ENCODE measurements at places on chromosomes 11 and 22.

DNA sequence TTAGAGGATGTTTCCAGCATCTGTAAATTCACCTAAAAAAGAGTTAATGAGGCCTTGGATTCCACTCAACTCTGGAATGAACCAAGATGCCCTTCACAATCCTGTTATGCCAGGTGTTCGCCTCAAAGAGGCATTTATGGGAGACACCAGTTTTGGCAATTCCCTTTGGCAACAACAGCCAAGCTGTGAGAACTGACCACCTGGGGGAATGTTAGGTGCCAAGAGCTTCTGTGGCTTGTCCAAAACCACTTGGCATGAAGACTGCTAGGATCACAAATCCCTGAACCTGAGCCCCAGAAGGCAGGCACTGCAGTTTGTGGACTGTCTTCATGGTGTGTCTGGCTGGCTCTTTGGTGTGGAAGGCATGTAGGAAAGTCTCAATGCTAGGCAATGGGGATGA, 164.4 kb upstream of the BDNF start:
- DNase-seq, result no peak

GRCh38 chr11:132455044-132455443, 1077.3 kb downstream of the OPCML start:
- DNase-seq, result no peak

DNA sequence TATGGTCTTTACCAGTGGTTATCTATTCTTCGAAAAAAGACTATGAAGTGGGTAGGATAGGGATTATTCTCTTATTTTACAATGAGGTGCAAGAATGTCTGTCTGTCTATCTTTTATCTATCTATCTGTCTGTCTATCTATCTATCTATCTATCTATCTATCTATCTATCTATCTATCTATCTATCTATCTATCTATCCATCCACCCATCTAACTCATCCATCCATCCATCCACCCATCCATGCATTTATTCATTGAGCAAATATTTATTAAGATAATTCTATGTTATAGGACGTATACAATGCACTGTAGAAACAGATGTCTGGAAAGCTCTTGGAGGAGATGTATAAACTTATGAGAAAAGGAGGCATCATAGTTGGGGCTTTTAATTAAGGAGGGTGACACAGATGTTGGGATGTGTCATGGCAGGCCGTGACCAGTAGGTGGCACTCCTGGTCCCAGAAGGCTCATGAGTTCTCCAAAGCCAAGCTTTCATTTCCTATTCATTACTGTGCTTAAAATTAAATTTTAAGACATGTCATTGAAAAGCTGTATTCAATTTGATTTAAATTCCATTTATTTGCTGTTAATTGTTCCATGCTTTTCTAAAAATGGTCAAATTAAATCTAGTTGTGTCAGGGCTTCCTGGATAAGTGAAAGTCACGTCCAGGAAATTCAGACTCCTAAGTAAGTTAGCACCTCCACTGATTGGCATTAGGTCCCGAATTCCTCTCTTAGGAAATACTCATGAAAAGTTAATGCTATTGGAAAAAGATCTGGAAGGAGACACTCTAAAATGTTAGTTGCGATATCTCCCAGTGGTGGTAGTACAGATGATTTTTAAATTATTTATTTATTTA, 19.0 kb upstream of the E2F8 start:
- DNase-seq, result no peak

- peak; percentile 61 for DNase-seq
Observed at GRCh38 chr11:75802913-75803820, 11.8 kb upstream of the UVRAG start.

DNA sequence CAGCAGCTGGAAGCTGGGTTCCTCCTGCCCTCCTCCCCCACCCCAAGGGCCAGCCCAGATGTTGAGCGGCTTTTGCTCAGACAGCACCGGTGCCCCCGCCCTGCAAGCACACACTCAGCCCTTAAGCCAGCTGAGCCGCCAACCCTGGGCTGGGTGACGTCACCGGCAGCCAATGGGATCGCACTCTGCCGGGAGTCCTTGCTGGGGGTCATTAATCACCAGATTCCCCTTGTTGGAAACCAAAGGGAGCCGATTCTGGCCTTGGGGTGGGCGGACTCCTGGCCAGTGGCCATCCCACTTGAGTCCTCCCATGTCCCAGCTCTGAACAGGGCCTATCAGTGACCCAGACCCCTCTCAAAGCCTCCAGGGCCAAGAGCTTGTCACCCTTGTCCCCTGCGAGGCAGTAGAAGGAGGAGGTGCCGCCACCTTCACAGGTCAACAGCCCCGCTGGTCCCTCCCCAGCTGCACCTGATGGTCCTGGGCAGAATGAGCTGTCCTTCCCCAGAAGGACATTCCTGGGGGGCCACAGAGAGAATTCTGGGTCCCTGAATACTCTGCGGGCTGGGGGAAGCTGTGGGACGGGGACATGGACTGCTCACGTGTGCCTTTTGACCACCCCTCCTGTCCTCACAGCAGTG, 7.4 kb downstream of the DUSP8 start:
- peak; percentile 67 for DNase-seq

DNA sequence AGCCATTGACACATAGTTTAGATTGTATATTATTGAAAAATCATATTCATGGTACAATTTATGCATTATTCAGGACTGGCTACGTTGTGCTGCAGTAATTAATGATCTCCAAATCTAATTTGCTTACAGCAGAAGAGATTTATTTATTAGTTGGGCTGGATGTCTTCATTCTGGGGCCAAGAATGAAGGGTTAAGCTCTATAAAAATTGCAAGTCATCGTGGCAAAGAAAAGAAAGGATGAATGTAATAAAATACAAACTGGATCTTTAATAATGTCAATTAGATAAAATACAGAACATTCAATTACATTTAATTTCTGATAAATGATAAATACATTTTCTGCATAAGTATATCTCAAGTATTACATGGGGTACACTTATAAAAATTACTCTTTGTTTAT, 151.8 kb upstream of the ANO5 start:
- DNase-seq, result no peak

DNA sequence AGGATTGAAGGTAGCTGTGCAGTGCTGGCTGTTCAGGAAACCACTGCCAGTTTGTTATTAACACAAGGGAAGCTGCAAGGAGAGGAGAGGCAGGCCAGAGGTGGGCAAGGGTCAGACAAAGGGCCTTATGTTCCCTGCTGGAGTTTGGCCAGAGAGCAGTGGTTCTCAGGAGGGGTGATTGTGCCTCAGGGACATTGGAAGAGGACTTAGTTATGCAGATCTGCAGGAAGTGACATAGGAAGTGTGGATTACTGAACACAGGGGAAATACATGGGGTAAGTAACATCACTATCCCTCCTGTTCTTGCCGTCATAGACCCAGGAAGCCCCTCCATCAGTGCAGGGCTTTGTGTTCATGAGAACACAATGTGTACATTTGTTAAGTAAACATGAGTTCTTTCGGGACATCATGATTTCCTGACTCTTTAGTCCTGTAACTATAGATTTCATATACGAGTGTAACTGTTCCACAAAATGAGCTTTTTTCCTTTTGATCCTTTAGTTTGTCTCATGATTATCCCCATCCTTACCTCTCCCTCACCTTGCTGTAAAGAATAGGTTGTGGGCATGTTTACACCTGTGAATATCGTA, 5.9 kb downstream of the SRRD start:
- DNase-seq, result no peak

DNA sequence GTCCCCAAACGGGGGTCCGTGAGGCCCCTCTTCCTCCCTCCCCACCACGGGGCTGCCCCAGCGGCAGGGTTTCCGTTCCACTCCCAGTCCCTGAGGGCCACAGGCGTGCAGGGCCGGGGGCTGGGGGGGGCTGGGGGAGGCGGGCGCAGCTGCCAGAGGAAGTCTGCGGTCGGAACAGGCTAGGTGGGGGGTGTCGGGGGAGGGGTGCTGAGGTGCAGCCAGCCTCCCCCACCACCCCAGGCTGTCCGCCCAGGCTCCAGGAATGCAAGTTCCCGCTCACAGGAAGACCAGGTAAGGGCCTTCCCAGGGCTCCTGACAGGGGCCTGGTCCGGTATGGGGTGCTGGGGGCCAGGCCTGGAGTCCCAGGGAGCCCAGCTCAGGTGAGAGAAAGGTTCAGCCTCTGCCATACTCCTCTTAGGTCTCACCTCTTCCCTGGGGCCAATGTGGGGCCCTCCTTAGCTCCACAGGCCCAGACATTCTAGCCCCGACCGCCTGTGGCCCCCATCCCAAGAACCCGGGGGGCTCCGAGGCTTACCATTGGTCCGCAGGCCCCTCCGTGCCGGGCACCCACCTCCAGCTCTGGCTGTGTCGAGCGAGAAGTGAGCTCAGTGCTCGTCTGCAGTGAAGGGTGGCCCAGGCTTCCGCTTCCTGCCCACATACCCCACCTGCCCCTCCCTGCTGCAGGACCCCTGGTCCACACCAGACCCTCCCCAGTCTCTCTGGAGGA, at the start of gene PTPRCAP:
Gene PTPRCAP (minus strand): TSS at position 601 of the 727 bp plus-strand sequence. CDS start 63 bp downstream, at position 538.
- DNase-seq, result no peak

- no peak for DNase-seq
Observed at GRCh38 chr11:120137187-120137610, 714 bp downstream of the TRIM29 start.

DNA sequence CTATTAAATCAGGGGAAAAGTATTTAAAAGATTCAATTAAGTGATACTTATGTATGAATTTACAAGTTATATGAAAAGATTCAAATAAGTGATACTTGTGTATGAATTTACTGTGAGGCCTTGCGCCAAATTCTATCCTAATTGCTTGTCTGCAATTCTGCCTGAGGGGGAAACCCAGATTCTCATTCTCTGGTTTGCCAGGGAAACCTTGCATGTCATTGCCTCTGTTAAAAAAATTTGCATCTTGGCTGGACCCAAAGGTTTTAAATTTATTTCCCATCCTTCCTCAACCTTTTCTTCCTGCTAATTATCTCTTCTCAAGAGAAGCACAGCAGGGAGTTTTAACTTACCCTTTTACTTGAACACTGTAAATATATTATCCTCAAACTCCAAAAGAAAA, 13.8 kb downstream of the OLFML1 start:
- no peak for DNase-seq

DNA sequence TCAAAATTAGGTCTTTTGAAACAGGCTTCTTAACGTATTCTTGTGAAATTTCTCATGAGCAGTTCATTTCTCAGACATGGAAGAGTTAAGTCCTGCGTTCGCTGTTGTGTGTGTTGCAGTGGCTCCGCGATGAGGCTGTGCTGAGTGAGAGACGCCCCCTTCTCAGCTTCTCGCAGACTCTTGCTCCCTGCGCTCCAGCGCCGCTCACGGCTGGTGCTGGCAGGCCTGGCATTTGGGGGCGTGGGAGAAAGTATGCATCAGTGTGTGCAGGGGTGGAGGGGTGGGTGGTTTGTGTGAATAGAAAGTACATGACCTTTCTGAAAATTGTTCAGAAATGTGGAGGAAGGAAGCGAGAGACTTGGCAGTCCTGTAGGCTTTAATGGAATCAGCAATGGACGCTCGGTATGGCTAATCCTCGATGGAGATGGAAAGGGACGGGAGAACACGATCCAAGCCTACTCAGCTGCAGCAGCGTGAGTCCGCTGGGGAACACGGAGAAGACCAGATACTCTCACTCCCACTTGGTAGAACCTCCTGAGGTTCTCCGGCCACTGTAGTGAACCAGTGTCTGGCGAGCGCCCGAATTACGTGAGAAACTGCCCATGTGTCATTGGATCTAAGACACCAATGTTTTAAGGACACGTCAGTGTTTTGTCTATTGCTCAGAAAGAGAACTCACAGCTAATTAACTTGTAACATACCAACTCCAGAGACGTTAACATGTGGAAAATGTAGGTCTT, 5.9 kb downstream of the TAB1 start:
- DNase-seq, result no peak

- no peak for DNase-seq
Observed at GRCh38 chr11:105181100-105181499, 41.5 kb upstream of the CARD18 start.

DNA sequence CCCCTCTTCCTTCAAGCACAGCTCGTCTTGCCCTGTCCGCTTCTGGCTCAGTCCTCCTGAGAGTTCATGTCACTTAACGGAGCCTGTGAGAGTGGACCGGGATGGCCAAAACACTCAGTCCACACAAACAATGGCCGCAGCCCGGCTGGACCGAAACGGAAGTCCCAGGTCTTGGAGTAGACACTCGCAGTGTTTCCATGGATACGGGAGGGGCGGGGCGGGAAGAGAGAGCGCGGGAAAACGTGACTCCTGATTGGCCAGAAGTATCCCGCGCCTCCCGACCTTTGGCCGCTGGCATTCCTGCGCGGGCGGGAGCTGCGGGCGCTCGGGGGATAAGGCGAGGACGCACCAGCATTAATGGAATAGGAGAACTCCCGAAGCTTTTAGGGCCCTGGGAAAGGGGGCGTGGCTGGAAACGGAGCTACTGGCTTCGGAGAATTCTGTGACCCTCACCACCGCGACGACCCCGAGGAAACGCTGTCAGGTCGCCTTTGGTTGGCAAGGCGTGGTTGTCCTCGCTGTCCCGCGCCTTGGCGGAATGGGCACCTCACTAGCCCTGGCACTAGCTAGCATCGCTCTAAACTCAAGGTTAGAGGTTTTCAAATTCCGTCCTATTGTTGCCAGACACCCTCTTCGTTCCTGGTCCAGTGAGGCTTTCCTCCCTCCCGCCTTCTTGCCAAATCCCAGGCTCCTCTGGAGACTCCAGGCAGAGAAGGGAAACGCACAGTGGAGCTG, at the start of the genes NLRP14 and ZNF214:
Gene NLRP14 (plus strand): TSS at position 297 of the 735 bp plus-strand sequence. CDS start 18,108 bp downstream, outside the sequence.
Gene ZNF214 (minus strand): TSS at position 164 of the 735 bp plus-strand sequence. CDS start 17,511 bp downstream, outside the sequence.
- DNase-seq, result peak; percentile 78

DNA sequence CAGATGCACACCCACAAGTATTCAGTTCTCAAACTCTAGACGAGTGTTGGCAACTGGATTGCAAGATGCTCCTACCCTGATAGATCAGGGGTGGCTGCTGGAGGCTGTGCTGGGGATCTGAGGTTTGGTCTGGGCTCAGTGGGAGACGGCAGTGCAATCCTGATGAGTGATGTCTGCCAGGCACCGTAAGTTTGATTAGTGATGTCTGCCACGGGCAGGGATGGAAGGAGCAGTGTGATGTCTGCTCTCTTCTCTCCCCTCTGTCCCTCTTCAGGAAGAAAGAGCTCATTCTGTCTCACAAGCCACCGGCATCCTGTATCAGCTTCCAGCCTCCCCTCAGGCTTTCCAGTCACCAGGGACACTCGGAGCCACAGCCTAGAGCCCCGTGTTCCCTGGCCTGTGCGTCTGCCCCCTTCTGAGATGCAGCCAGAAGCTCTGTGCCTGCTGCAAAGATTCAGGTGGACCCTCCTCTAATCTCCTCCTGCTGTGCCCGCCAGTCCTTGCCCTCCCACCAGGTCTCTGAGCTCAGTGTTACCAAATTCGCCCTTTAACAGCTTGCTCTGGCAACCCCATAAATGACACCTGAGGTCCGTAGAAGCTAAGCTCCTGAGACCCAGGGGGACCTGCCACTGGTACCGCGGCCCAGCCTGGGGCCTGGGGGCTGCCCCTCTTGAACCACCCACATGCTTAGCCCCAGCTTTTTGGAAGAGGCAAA, 19.9 kb downstream of the TP53I11 start:
- no peak for DNase-seq

Data from HFF-Myc (cell line).